Jurkat, Clone E6-1 (cell line): ENCODE measurements at places on chromosomes 16 and 17.

- no peak for DNase-seq
These were observed 73.4 kb upstream of the TNRC6C start for GRCh38 chr17:77884967-77885641.

DNA sequence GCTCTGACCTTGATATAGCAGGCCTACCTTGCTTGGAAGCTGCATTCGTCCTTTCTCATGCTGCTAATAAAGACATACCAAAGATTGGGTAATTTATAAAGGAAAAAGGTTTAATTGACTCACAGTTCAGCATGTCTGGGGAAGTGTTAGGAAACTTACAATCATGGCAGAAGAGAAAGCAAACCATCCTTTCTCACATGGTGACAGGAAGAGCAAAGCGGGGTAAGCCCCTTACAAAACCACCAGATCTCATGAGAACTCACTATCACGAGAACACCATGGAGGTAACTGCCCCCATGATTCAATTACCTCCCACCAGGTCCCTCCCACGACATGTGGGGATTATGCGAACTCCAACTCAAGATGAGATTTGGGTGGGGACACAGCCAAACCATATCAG is 6.0 kb upstream of the MAPT start:
- no peak for DNase-seq

- DNase-seq = no peak
These were observed 7.7 kb upstream of the HROB start for GRCh38 chr17:44133918-44134476.

DNA sequence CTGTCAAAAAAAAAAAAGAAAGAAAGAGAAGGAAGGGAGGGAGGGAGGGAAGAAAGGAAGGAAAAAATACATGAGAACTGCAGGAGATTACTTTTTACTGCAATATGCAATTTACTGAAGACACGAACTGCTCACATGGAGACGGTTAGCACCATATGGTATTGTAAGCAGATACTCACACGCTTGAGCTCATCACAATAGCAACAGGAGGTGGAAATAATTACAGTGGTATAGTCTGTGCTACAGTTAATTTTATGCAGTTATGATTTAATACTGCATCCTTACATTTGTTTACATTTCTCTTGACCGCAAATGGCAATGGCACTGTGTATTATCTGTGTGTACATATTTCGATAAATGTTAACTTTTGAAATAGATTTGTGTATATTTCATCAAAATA is 21.4 kb upstream of the SLC46A1 start:
- DNase-seq = no peak

- peak; percentile 98 for DNase-seq
These were observed 23.4 kb downstream of the RBL2 start for GRCh38 chr16:53457670-53458069.

- no peak for DNase-seq
These were observed 70.4 kb downstream of the TMEM100 start for GRCh38 chr17:55652114-55652823.

DNA sequence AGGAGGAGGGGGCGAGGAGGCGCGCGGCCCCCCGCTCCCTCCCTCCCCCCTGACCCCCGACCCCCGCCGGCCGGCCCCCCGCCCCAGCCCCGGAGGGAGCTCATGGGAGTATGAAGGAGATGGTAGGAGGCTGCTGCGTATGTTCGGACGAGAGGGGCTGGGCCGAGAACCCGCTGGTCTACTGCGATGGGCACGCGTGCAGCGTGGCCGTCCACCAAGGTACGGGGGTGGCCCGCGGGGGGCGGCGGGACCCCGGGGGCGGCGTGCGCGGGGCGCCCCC is 390 bp downstream of the MLLT6 start:
- DNase-seq = no peak

- no peak for DNase-seq
These were observed 1.4 kb upstream of the SLFN11 start for GRCh38 chr17:35374766-35375344.

- no peak for DNase-seq
These were observed 445 bp upstream of the DBNDD1 start for GRCh38 chr16:90019543-90020259.

DNA sequence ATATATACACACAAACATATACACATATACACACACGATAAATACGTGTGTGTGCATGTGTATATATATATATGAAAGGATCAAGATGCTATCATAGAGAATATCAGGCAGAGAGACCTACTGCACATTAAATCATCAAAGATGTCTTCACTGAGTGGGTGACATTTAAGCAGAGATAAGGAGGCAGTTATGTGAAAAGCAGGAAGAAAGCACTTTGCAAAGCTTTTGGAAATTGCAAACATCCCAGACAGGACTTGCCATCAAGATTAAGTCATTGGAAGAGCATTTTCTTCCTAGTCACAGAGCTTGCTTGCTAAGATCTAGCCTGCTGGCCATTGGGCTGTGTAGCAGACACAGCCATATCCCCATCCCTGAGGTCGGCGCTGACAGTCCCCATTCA is 56.4 kb downstream of the VAT1L start:
- no peak for DNase-seq

- no peak for DNase-seq
These were observed 514 bp downstream of the THRA start for GRCh38 chr17:40063187-40063771.

DNA sequence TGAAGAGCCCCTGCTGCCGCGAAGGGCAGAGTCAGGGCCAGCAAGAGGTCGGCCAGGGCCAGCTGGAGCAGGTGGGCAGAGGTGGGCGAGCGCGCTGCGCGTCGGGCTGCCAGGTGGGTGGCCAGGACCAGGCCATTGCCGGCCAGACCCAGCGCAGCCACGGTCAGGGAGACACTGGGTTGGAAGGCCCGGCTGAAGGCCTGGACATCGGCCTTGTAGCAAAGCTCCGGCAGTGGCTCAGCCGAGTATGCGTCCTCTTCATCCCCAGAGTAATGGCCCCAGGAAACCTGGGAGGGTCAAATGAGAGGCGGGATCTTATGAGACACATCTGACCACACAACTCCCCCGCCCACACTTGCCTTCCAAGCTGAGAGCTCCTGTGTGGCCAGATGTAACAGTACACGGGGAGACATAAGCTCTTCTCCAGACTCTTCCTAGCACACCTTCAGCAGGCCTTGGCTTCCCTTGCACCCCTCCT is 1.3 kb downstream of the CCR10 start:
- DNase-seq = no peak

DNA sequence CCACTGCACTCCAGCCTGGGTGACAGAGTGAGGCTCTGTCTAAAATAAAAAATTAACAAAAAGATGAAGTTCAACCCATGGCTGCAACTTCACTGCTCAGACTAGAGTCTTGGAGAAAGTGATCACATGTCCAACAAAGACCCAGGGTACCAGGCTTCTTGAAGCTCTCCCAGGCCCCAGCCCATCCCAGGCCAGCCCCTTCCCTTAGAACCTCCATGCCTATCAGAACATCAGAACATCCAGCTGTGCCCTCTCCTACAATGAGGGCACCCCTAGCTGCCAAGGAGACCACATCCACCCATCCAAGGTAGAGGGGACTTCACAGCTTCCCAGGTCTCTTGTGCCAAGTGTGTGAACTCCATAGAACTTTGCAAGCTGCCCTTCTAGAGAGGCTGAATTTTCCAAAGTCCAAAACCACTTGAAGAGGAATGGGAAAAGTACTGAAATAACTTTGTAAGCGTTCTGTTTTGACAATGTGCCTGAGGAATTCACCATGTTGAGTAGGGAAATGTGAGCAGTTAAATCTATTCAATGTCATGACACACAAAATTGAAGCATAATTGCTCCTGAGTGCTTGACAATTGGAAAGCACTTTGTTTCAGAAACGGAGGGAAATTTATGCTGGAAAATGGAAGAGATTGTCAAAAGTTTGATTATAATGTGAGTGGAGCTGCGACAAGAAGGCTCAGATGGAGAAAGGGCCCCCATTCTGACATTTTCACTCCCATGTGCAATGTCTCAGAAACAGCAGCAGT is 230.4 kb downstream of the ZNF423 start:
- no peak for DNase-seq

DNA sequence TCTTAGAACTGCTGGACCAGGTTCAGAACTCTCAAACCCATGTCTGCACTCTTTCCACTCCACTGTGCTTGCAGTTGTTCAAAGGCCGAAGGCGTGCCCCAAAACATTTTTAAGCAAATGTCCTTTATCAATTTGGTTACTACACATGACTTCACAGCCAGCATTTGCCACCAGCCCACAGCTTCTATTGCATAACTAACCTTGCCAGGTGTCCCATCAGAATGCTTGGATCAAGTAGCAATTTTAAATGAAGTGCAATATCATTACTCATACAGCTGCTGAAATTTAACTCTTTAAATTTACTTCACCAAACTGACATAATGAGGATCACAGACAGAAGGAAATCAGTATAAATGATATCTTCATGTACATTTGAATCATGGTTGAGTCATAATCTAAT is 29.8 kb upstream of the HS3ST3A1 start:
- no peak for DNase-seq

GRCh38 chr17:45919136-45919535 is 24.8 kb downstream of the MAPT start:
- DNase-seq = no peak

DNA sequence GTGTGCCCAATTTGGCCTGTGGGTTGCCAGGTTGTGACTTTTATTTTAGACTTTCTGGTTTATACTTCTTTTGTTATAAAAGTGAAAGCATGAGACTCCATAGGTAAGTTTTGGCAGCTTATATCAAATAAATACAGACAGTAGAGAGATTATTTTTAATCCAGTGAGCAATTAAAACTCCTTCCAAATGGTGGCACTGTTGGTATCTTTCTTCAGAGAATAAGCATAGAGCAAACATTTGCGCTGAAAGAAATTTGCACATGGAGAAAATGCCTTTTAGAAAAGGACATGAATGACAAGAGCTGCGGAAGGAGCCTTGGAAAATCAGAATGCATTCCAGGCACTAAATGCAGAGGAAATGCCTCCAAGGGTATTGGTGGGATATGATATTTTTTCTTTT is 46.1 kb upstream of the DNAJA2 start:
- DNase-seq = peak; percentile 23
